ENCODE measurements at places on chromosomes 1 and 21.

- no peak for DNase-seq
Measured at GRCh38 chr1:62720946-62721554, 32.9 kb upstream of the DOCK7 start.

- no peak for DNase-seq
Measured at GRCh38 chr1:55310505-55310971, 95.4 kb upstream of the USP24 start.

DNA sequence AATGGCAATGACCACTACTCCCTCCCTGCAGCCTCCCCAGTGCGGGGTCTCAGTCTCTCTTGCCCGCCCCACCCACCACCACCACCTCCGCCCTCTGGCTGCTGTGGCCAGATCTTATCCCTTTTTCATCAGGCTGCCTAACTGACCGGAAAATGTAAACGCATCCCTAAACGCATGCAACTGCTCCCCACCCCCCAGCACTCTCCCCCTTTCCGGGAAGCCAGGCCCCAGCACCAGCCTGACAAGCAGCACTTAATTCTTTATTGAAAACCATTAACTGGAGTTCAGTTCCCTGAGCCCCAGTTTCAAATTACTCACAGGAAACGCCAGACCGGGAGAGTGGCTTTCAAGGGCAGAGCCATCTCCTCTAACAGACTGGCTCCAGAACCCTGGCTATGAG, 147.7 kb downstream of the DMRTA2 start:
- DNase-seq, result no peak

DNA sequence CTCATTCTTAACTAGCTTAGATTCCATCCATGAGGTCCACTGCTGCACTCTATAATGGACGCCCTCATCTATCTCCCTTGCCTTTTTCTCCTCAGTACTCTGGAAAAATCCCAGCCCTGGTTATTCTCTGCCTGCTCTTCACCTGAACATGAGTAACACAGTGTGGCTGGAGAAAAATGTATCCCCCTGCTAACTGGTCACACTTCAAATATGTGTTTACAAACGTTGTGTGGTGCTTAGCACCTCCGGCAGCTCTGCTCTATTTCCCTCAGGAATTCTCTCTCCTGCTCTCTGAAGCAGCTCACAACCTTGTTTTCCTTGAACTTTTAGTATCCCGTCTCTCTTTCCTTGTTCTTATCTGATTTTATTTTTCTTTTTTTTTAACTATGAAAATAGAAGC, 4.1 kb downstream of the SCCPDH start:
- no peak for DNase-seq

GRCh38 chr1:13662493-13662892, 37.5 kb upstream of the PRDM2 start:
- DNase-seq, result no peak

DNA sequence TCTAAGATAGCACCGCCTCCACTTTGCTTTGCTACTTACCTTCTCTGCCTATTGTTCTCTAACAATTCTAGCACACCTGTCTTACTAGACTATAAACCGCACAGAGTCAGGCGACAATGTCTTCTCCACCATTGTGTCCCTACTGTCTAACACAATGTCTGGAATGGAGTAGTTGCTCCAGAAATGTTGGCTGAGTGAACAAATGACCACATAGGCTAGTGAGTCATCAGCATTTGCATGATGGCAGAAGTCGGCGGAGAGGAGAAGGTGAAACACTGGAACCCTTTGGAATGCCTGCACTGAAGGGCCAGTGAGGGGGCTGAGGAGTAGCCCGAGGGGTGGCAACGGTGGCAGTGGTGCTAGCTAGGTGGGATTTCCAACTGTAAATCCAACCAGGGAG, 14.0 kb upstream of the PABPC4 start:
- DNase-seq, result no peak

DNA sequence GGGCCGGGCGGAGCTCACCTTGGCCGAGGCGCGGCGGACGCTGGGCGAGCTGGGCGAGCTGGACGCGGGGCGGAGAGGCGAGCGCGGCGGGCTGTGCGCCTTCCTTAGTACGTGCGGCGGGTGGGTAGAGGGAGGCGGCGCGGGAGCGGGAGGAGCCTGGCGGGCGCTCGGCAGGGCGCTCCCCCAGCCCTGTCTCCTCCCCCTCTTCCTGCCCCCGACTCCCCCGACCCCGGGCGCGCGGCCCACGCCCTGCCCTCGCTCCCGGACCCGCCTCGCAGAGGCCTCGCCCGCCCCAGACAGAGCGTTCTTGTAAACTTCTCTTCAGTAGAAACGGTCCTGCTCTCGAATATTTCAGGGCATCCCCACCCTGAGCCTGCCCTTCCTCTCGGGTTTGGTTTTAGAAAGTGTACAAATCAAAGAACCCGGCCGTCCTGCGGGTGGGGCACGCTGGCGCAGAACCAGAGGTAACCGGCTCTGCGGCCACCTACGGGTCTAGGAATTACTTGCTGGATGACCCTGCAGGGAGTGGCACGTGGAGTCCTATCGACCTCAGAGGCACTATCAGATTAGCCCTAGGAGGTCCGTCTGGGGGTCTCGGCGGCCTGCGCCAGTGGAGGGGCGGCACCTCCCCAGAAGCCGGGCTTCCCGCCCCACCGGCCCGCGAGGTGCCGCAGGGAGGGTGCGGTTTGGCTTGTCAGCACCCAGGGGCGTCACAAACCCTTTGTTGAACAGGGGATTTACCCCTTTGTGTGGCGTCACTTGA, at the start of gene S100A10:
TSS of gene S100A10 (minus strand) at position 126 of the 763 bp plus-strand sequence. CDS start 7,629 bp downstream, outside the sequence.
- peak; percentile 83 for DNase-seq

DNA sequence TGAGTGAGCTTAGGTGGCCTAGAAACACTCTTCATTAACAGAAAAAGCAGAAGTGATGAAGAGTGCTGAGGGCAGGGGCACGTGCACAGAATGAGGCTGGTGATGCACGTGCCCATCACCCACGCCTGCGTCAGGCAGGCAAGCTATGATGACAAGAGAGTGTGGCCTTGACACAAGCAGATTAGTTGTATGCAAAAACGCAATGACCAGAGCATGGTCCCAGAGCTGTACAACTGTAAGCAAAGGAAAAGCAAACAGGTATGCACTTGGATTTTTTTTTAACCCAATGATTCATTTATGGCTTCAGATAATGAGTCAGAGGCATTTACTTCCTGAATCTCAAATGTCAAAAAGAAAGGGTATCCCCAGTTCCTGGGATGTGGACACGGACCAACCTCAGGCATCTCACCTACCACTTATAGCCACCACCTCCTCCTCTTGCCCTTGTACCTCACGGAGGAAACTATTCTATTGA, 9.1 kb upstream of the TMEM61 start:
- DNase-seq, result no peak

DNA sequence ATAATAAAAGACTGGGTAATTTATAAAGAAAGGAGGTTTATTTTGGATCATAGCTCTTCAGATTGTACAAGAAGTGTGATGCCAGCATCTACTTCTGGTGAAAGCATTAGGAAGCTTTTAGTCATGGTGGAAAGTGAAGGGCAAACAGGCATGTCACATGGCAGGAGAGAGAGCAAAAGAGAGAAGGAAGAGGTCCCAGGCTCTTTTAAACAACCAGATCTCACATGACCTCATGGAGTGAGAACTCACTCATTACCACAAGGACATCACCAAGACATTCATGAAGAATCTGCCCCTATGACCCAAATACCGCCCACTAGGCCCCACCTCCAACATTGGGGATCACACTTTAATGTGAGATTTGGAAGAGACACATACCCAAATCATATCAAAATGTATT, 10.0 kb downstream of the RPTN start:
- no peak for DNase-seq

GRCh38 chr1:186905561-186905960, 76.8 kb downstream of the PLA2G4A start:
- no peak for DNase-seq

DNA sequence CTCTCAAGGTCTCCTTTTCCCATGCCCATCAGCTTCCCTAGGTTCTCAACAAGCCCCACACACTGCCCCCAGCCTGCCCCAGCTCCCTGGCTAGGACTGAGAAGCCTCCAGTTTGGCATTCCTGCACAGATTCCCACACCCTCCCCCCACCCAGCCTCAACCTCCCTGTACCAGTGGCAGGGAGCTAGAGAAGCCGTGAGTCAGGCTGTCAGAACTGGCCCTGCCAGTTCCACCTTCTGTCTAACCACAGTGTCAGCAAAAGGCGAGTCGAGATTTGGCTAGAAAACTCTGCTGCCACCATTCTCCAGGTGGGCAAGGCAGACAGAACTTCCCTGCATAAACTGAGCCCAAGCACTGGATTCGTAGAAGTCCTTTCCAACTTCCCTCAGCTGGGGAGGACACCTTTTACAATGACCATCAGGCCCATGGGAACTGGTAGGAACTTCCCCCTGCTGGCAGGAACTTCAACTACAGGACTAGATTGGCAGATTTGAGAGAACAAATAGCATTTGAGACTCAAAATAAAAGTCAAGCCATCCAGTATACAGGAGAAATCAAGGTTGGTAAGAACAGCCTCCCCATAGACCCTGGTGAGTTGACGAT, 31.0 kb downstream of the TNNT2 start:
- DNase-seq, result no peak

- DNase-seq, result no peak
Measured at GRCh38 chr1:26283871-26284596, 4.1 kb downstream of the SH3BGRL3 start.

DNA sequence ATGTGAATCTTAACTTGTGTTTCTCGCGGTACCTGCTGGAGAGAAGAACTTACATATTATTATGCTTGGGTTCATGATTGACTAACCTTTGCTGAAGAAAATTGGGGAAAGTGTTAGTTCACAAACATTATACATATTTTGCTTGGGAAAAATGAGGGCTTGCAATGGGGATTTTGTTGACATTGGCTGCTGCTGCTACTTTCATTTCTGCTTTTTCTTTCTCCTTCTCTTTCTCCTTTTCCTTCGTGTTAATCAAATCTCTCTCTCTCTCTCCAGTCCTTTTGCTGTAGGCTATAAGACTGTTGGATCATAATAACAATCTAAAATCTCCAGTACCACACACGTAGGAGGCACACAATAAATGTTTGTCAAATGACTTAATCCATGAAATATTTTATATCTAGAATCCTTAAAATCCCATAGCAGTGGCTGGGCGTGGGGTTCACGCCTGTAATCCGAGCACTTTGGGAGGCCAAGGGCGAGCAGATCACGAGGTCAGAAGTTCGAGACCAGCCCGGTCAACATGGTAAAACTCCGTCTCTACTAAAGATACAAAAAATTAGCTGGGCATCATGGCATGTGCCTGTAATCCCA, 23.0 kb downstream of the IRF2BP2 start:
- DNase-seq, result no peak

DNA sequence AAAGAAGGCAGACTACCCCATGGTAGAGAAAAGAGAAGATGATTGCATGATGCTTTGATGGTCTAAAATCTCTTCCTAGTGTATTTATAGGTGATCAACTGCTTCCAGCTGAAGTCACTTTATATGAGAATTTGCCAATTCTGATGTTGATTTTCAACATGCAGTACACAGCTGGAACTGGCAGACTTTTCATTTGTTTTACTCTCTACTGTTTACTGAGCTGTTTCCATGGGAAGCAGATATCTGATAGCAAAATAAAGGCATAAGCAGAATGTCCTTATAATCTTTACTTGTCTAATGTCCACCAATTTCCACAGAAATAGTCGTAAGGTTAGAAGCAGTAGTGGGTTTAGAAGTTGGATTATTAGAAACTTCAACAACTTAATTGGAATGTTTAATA, 74.9 kb downstream of the SYDE2 start:
- DNase-seq, result no peak

DNA sequence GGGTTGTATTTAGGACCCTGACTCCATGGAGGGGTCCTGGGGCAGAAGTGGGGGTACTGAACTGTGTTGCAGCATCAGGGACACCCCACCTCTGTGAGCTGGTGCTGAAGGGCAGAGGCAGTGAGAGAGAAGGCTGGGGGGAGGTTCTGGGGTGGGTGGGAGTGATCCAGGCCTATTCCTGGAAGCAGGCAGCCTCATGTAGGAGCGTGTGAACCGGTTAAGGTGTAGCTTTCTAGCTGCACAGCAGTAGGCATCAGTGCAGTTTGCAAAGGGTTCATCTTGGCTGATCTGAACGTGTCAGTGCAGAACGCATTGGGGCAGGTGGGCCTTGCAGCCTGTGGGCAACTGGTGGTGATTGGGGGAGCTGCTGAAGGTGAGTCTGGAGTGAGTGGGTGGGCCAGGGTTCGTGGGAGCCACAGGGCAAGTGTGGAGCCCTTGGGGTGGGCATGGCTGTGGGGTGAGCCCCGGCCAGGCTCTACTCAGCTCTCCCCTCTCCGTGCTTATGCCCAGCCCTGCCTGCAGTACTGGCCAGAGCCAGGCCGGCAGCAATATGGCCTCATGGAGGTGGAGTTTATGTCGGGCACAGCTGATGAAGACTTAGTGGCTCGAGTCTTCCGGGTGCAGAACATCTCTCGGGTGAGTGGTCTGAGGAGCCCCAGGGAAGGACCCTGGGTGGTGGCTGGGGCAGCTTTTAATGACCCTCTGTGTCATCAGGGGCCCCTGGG, 86.7 kb downstream of the PTPRU start:
- DNase-seq, result no peak

GRCh38 chr1:82042306-82043060, 241.7 kb downstream of the ADGRL2 start:
- DNase-seq, result no peak

DNA sequence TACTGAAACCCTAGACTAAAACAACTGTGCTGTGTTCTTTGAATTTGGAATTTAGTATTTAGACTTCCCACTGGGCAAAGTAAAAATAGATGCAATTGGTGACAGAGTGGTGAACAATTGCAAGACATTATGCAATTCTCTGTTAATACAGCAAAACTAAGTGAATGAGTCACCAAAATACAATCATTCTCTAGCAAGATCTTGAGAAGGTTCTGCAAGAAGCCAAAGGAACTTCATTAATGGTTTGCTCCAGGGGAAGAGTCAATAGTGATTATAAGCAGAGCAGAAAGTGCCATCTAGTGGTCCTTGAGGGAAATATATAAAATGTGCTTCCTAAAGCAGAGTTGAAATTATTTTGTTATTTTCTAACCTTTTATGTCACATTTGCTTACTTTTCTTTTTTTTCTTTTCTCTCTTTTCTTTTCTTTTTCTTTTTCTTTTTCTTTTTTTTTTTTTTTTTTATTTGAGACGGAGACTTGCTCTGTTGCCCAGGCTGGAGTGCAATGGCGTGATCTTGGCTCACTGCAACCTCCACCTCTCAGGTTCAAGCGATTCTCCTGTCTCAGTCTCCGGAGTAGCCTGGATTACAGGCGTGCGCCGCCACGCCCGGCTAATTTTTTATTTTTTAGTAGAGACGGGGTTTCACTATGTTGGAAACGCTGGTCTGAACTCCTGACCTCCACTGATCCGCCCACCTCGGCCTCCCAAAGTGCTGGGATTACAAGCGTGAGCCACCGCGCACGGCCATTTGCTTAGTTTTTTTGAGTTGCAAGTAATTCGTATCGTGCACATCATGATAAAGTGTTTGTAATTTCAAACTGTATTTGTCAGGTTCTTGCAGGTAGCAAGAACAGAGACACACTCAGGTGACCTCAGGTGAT, 99.2 kb downstream of the CTH start:
- peak; percentile 68 for DNase-seq

Measured in CD4-positive, CD25-positive, alpha-beta regulatory T cell (primary cell).